ENCODE measurements at places on chromosomes 7 and 10.

- DNase-seq = no peak
These were observed 52.7 kb downstream of the CRTAC1 start for GRCh38 chr10:97977673-97978072.

DNA sequence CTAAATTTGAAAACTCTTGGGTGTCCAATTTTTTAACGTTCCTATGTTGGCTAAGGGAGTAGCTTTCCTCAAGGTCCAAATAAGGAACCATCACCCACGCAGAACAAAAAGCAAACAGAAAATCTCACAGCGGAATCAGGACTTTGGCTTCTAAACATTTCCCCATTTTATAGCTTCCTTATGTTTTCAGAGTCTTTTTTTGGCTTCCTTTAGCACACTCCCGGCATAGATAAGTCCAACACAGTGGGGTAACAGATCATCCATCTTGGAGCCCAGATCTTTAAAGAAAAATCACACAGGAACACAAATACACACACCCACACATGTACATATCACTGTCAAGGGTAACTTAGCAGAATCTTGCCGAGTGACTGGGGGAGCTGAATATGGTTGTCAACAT, 4.2 kb upstream of the TCF7L2 start:
- no peak for DNase-seq

- DNase-seq = no peak
These were observed 1.2 kb upstream of the SLC18A3 start for GRCh38 chr10:49609006-49609282.

DNA sequence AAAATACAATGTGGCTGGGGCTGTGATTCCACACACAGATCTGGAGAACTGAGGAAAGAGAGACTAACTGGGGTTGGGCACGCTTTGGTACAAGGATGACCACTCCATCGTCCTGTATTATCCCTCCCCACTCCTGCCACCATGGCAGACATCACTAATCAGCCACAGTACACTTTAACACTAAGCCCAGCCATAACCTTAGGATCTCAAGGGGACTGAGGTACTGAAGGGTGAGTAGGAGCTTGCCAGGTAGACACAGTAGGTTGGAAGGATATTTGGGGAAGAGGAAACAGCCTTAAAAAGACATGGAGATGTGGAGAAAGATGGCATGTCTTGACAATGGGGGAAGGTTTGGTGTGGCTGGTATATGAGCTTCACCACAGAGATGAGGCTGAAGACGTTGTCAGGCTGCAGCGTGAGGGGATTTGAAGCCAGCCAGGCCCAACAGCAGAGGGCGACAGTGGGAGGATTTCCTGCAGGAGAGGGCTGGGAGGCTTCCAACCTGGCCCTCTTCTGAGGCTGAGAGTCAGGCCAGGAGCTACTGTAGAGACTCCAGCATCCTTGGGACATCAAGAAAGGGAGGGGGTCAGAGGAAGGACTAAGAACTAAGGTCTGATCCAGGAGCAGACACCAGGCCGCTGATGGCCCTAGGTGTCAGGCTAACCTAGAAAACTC, 58.6 kb upstream of the COL13A1 start:
- DNase-seq = no peak

GRCh38 chr10:95865814-95866466, 41.8 kb upstream of the CC2D2B start:
- DNase-seq = no peak

- DNase-seq = no peak
These were observed 735.0 kb upstream of the PHF14 start for GRCh38 chr7:10238641-10239040.

DNA sequence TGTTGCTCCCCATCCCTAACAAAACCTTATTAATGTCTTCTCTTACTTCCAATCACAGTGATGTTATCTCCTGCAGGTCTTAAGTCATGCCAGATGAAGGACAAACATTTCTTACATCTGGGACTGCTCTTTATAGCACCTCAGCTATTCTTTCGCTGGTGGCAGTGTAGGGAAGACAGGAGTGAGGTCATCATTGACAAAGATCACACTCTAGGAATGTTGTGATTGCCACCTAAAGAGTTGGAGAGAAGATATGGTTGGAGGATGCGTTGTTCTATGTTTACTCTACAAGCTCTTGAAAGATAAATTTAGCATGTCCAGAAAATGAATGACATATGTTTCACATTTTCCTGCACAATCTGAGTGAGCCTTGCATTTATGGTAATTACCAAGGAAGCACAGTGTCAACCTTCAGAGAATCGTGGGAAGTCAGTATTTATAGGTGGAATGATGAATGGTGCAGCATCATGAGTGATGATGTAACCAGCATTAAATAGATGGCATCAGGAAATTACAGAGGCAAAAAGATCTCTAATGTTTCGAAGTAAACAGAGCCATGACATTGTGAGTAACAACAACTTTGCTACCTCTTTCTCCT, 188.1 kb upstream of the STEAP1 start:
- no peak for DNase-seq

- no peak for DNase-seq
These were observed 29.8 kb upstream of the EBLN1 start for GRCh38 chr10:22247636-22248035.

GRCh38 chr10:34537629-34538231, 277.4 kb downstream of the PARD3 start:
- DNase-seq = no peak

DNA sequence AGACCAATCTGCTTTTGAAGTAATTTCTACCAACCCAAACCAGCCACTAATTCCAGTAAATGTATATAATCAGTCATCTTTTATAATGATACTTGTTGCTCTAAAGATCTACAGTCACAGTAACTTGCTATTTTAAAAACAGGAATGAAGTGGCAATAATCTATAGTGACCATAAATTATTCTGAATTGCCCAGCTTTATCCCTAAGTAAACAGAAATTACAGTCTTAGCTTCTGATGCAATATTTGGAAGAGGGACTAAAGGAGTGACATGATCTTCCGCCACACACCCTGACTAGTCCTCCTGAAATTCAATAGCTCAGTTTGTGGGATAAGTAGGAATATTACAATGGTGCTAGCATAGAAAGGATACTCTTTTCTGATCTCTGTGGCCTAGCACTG, 96.1 kb downstream of the ATE1 start:
- DNase-seq = no peak

- DNase-seq = no peak
These were observed 159.5 kb upstream of the AUTS2 start for GRCh38 chr7:69438584-69439412.
